Stimulated activated CD8-positive, alpha-beta memory T cell treated with anti-CD3 and anti-CD28 coated beads, Interleukin-15, amount 100 ng/mL, for 24 hours (primary cell): ENCODE measurements at places on chromosomes 6 and 20.

GRCh38 chr6:53529324-53530036 lies 15.4 kb downstream of the GCLC start:
- DNase-seq: no peak

DNA sequence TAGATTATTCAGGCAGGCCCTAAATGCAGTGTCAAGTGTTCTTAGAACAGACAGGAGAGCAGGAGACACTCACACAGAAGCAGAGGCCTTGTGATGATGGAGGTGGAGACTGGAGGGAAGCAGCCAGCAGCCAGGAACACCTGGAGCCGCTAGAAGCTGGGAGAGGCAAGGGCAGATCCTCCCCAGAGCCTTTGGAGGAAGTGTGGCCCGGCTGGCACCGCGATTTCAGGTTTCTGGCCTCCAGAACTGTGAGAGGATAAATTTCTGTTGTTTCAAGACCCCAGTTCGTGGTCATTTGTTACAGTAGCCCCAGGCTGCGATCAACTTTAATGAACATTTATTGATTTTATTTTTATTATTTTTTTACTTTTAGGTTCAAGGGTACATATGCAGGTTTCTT lies 203.0 kb downstream of the QKI start:
- no peak for DNase-seq

DNA sequence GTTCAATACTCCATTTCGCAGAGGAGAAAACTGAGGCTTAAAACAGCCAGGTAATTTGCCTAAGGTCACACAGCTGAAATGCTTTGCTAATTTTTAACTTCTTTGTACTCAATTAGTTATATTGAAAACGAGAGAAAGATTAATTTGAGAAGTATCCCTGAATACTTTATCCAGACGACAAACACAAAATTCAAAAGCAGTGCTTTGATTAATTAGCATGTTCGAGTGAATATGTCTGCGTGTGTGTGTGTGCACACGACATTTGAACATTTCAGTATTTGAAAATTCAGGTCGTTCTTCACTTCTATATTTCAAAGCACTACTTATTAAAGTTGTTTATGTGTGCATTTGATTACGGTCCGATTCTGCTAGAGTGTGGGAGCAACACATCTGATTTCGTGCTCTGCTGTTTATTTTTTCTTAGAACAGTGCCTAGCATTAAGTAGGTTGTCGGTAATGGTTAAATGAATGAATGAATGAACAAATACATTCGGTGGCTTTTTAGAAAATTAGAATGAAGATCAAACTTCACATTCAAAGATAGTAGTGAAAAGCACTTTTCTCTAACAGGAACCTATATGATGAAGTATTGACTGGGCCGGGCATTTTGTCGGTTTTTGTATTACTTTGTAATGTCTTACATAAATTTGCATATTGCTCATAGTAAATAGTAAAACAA lies 36.9 kb upstream of the SYNCRIP start:
- DNase-seq: no peak

DNA sequence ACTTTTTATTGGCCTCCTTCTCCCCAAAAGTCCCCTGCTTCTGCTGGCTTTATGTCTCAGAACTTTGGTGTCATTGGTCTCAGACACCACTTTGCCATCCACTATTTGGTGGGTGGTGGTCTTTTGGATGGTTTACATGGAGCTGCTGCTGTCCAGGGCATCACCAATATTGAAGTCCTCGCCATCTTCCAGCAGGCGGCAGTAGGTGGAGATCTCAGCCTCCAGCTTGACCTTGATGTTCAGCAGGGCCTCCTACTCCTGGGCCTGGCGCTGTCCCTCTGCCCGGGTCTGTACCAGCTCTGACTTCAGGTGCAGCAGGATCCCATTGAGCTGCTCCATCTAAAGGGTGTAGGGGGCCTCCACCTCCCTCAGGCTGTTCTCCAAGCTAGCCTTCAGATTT lies 148.4 kb upstream of the FOXA2 start:
- DNase-seq: no peak

DNA sequence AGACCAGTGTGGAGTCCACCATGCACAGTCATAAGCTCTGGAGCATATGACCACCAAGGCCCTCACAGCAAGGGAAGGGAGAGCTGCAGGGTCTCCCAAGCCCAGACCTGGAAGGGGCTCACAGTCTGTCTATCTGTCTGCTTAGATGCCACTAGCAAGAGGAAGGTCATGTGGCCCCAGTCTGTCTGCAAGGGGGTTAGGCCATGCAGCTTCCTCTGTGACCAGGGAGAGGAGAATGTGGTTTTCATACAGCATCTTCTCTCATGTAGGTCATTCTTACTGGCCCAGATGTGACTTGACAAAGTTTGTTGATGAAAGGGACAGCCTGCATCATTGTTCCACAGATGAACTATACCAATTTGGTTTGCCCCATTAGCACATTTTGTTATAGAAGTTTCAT lies 260.8 kb downstream of the FARS2 start:
- no peak for DNase-seq

GRCh38 chr6:85418059-85418458 lies 31.8 kb upstream of the NT5E start:
- no peak for DNase-seq

GRCh38 chr20:16228722-16229121 lies 344.5 kb downstream of the KIF16B start:
- DNase-seq: no peak

- no peak for DNase-seq
Measured at GRCh38 chr6:12567682-12568081, 148.9 kb upstream of the PHACTR1 start.

DNA sequence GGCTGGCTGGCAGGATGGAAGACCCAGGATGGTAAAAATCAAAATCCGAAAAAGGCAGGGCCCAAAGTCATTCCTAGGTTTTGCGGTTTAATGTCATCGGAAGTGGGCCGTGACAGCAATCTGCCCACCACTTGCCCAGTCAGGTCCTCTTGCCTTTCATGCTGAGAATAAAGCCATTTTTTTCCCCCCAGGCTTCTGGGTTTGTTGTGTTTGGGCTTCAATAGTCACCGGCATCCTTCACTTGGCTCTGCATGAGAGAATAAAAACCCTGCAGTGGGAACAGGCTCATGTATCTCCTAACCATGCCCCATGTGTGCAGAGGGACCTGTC lies 56.1 kb downstream of the MEP1A start:
- no peak for DNase-seq

DNA sequence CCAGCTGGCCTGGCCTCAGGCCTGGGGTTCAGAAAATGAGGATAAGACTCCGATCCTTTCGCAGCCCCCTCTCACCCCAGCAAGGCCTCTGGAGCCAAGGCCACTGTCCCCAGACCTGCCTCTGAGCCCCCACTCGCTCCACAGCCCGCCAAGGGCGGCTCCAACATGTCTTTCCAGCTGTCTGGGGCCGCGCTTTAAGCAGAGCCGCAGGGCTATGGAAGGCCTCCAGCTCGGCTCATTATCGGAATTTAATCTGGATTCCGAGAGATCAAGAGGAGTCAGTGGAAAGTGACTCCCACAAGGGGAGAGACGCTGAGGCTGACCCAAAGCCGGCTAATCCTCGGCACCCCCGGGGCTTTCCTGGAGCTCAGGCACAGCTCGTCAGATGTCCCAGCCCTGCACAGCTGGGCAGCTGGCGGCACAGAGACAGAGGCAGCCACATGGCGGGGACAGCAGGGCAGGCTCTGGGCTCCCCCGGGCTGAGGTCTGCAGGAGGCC lies 41.8 kb downstream of the BMP7 start:
- no peak for DNase-seq

DNA sequence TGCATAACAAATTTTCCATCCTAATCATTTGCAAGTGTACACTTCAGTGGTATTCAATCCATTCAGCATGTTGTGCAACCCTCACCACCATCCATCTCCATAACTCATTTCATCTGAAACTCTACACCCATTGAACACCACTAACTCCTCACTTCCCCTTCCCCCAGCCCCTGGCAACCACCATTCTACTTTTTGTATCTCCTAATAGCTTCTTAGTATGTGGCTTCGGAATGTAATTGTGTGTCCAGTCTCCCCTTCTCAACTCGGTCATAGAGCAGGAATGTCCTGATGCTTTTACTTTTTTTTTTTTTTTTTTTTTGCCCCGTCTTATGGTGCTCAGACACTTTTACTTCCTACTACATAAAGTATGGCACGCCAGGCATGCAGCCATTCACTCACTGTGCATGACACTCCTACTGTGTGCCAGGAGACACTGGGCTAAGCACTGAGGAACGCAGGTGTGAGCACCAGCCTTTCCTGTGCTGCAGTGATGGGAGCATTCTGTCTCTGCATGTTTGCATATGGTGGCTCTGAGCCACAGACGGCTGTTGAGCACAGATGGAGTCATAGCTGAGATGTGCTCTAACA lies 15.3 kb downstream of the HCK start:
- no peak for DNase-seq
